ENCODE measurements at places on chromosomes 2 and 18.
A peak's percentile ranks its signal among the peaks of the same experiment; 100 is the strongest.

DNA sequence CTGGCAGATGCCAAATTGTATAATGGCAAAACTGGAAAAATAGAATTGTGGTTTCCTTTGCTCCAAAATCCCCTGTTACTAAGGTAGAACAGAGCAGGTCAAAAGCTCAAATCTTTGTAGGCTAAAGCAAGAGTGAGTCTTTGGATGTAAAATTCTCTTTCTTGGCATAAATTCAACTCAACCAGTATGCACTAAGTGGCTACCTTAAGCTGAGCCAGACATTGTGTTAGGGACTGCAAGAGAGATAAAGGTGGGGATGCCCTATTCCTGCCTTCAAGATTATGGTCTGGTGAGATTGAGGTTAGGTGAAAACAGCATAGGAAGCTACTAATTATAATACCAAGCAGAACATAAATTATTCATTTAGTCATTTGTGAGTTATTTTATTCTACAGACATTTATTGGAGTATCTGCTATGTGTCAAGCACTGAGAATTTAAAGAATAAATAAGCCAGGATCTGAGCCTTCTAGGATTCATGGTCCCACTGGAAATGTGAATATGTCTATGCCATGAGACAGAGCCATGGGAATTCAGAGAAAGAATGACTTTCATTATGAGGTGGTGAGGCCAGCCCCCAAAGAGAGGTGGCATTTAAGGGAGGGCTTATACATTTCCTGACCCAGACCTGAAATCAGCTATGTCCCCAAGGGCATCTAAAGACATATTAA lies 198.0 kb upstream of the NCKAP5 start:
- DNase-seq = no peak

DNA sequence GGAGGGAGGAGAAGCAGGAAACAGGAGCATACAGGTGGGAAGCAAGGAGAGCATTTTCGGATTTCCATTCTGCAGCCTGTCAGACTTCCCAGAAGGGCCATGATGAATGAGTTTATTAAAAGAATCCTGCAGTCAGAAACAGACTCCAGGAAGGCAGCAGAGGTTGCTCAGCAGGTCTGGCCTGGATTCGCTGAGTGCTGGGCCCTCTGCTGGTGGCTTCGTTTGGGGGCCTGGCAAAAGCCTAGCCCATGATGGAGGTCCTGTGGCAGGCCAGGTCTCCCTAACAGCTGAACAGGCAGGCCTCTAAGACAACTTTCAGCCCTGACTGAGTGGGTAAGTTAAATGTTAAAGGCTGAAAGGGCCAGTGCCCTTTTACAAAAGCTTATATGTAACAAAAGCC lies 108.2 kb upstream of the CAPN13 start:
- no peak for DNase-seq

- DNase-seq = no peak
Measured at GRCh38 chr2:207408086-207408794, 121.5 kb upstream of the CREB1 start.

- no peak for DNase-seq
Measured at GRCh38 chr2:9410108-9410507, 13.2 kb downstream of the ITGB1BP1 start.

GRCh38 chr2:43469094-43469493 lies 126.7 kb downstream of the THADA start:
- DNase-seq = no peak

- no peak for DNase-seq
Measured at GRCh38 chr2:136932700-136933099, 167.4 kb downstream of the THSD7B start.

DNA sequence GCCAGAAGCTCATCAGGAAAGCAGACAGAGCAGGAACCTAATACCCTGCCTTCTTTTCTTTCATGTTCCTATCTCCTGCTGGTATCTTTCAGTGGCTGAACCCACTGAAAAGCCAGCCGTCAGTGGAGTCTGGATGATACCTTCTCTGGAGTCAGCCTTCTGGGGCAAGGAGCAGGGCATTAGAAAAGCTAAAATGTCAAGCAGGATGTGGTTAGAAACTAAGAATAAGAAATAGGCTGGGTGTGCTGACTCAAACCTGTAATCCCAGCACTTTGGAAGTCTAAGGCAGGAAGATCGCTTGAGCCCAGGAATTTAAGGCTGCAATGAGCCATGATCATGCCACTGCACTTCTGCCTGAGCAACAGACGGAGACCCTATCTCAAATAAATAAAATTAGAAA lies 642.0 kb upstream of the FSHR start:
- DNase-seq = no peak

- DNase-seq = no peak
Measured at GRCh38 chr2:40395169-40396073, 56.5 kb downstream of the SLC8A1 start.

GRCh38 chr18:41073372-41073954 lies 881.6 kb upstream of the PIK3C3 start:
- no peak for DNase-seq

- no peak for DNase-seq
Measured at GRCh38 chr2:37402636-37403035, 58.2 kb downstream of the QPCT start.

GRCh38 chr18:77004555-77005380 lies 127.8 kb downstream of the MBP start:
- no peak for DNase-seq

DNA sequence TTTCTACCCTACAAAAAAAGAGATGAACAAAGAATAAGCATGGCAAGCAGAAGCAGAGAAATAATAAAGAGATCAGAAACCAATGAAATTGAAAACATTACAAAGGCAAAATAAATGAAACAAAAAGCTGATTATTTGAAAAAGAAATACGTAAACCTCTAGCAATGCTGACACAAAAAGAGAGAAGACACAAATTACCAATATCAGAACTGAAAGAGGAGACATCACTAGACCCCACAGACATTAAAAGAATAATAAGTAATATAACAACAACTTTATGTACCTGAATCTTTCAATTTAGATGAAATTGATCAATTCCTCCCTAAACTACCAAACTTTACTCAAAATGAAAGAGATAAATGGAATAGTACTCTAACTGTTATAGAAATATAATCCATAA lies 75.9 kb downstream of the TMEM163 start:
- no peak for DNase-seq

- DNase-seq = no peak
Measured at GRCh38 chr18:46416706-46417638, 240.0 kb downstream of the LOXHD1 start.

GRCh38 chr2:172607379-172607928 lies 51.6 kb downstream of the PDK1 start:
- DNase-seq = no peak

DNA sequence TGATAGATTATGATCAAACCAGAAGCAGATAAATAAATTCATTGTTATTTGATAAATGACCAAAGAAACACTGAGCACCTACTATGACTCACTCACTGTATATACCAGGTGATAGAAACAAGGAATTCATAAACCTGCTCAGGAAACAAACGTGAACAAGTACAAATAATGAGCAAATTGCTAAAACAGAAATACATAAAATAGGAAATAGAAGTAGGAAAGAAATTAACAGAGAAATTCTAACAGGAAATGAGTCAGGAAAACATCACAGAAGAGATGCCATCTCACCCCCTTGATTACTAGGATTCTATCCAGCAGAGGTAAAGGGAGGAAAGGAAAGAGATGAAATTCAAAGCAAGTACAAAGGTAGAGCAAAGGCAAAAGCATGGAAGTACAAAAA lies 31.3 kb downstream of the EXOC6B start:
- DNase-seq = no peak

GRCh38 chr2:134846213-134846612 lies 7.8 kb downstream of the ACMSD start:
- no peak for DNase-seq

GRCh38 chr2:42787424-42787787 lies 5.0 kb downstream of the HAAO start:
- DNase-seq = no peak

DNA sequence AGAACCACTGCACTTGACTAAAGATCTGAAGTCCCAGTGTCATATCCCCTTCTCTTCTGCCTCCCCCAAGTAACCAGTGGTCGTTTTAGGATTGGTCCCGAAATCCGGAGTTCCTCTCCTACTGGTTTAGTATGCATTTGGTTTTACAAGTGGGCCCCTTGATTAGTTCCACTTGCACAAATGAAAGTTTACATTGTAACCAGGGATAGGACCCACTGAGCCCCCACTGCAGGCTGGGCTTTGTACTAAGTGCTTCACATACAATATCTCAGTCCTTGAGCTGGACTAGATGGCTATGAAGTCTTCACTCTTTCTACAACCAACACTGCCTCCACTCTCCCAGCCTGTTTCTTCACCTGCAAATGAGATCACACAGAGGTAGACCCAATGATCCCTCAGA lies 50.4 kb downstream of the CYRIA start:
- no peak for DNase-seq

- DNase-seq = peak; percentile 34
Measured at GRCh38 chr2:164028814-164029534, 293.2 kb upstream of the FIGN start.

DNA sequence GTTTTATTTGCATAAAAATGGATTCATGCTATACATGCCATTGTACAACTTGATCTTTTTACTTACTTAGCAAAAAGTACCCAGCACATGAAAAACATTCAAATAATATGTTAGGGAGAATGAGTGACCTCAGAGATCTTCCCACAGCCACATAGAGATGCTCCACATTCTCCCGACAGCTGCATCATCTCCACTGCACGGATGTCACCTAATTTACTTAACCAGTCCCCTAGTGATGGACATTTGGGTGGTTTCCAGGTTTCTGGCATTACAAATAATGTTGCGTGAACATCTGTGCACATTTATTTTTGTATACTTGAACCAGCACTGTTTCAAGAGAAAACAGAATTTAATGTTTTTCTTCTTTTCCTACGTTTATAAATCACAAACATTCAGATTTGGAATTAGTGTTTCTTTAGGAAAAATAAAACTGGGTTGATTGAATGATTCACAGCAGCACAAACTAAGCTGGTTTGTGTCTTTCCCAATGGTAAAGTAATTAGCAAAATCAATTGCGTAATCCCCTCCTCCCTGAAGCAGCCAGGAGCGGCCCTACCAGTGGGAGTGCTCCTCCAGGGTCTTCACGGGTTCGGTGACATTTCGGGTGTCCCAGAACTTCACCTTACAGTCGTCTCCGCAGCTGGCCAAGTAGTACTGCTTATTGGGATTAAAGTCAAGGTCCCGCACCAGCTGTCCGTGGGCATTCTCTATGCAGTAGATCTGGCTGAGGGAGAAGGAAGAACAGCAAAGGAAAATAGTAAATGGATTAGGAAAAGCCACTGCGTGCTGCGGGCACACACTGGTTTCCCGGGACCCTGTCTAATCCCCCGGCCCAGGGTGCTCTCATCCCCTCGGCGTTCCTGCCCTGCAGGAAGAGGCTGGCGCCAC lies 183.9 kb downstream of the EIPR1 start:
- no peak for DNase-seq

- no peak for DNase-seq
Measured at GRCh38 chr2:159728629-159729028, 16.3 kb downstream of the MARCHF7 start.

GRCh38 chr2:221254299-221254698 lies 317.8 kb downstream of the EPHA4 start:
- no peak for DNase-seq

DNA sequence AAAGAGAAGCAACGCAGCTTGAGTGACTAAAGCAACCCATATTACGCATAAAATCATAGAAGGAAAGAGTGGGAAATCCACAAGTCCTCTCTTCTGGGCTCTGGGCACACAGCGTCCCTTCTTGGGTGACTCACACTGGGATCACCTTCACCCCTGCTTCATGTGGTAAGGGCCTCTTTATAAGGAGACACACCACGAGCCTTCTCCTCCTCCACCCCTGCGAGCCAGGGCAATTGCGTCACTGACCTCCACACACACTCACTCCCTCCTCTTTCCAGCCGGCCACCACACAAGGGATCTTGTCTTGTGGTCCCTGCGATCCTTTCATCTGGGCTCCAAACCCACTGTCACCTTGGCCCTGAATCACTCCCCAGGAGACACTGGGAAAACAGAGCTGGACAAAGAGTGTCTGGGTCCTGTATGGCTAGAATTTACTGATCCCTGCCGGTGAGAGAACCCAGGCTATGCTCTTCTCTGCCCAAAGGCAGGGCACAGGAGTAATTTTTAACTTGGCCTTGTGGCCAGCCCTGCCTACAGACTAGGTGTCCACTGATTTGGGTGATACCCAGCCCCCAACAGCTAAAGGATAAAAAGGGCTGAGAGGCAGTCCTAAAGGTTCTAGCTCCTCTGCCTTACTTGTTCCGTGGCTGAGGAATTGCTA lies 35.3 kb downstream of the NHEJ1 start:
- DNase-seq = peak; percentile 83

DNA sequence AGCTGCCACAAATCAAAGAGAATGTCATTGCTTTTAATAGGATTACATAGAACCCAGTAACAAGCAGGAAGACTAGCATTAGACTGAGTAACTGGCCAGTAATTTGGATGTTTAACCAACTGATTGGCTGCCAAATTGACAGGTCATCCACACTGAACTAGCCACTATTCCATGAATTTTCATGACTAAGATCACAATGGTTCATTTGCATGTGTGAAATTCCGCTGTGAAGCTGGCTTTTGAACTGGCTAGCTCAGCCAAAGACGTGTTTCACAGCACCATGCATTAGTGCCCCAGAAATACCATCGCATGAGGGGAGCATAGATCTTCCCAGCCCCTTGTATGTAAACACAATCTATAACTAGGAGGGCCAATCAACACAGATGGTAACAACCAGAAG lies 649.8 kb downstream of the ARHGAP15 start:
- peak; percentile 10 for DNase-seq

- no peak for DNase-seq
Measured at GRCh38 chr18:2089396-2089795, 481.9 kb downstream of the METTL4 start.

GRCh38 chr2:62568074-62568473 lies 62.1 kb upstream of the TMEM17 start:
- no peak for DNase-seq

DNA sequence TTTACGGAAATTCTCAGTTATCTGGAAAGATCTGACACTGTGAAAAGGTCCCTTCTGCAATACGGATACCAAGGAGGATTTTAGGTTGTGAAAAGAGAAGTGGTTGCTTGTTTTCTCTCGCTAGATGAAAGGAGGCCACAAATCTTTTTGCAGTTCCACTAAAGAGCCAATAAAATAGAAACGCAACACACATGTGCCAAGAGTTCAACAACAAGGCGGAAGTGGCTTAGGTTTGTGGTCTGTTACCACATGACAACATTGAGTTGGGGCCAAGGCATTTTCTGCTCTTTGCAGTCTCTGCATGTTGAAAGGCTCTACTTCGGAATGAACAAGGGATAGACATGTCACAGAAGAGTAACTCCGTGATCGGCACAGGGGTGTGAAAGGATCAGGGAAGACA lies 115.7 kb upstream of the OSR1 start:
- peak; percentile 65 for DNase-seq
